Hindlimb muscle (tissue), 1 donor: ENCODE measurements at places on chromosomes 3 and 15.

- DNase-seq, result no peak
These were observed 99.5 kb downstream of the ATG7 start for GRCh38 chr3:11371747-11372146.

- DNase-seq, result no peak
These were observed 14.7 kb downstream of the EDEM1 start for GRCh38 chr3:5202222-5202621.

GRCh38 chr15:88897456-88898194 lies 2.3 kb upstream of the HAPLN3 start:
- DNase-seq, result peak; percentile 89

DNA sequence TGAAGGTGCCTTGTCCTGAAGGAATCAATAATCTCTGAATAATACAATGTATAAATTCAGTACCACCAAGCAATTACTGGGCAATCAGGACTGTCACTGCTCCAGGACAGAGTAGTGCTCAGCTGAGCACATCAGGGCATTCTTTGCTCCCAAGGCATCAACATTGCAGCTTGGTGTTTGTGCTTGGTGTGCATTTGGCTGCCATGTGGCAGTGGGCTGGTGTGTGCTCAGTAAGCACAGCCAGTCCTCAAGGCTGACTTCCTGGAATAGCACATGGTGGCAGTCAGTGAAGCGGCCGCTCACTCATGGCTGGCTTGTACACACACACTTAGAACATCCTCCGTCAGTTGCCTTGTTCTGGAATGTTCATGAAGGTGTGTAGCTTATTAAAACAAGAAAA lies 217.0 kb downstream of the EPHB1 start:
- no peak for DNase-seq

- DNase-seq, result no peak
These were observed 136.5 kb downstream of the MAP2K5 start for GRCh38 chr15:67678993-67679392.

- peak; percentile 82 for DNase-seq
These were observed at the start of gene ADPRH for GRCh38 chr3:119579366-119580066. Gene ADPRH, plus strand, starts transcription at chr3:119579492. Its CDS starts 2,678 bp downstream, at chr3:119582170.

DNA sequence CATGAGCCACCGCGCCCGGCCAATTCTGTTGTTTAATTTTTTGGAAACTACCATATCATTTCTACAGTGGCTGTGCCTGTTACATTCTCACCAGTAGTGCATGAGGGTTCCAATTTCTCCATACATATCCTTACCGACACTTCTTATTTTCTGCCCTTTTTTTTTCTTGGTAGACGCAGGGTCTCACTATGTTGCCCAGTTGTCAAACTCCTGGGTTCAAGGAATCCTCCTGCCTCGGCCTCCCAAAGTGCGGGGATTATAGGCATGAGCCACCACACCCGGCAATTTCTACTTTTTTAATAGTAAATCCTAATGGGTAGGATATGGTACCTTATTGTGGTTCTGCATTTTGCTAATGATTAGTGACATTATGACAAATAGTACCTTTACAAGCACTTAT lies 9.6 kb downstream of the AMIGO3 start:
- no peak for DNase-seq

DNA sequence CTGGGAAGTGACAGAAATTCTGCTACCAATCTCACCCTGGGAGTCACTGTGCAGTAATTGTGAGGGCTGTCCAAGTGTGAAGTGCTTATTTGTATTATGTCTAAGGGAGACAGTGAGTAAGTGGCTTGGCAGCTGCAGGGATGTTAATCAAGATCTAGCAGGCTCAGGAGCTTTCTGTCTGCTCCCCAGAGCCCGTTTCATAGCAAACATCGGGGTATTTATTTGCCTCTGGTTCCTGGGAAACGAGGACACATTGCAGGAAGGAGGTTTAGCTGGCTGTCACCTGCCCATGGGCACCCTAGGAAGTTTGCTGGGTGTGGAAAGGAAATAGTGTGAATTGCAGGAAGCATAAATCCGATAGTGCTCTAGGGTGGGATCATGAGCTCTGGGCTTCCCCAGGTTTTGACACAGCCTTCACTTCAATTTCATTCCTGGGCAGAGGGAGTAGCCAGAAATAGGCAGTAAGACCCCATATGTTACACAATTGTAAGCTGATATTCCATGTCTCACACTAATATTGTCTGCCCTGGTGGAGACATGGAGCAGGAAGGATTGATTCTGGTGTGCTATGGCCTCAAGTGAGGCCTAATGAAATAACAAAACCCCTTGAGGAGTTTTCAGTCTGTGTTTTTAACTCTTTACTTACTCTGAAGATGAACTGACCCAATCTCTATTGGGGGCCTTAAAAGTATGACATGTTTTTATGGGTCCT lies 74.1 kb upstream of the MITF start:
- no peak for DNase-seq

GRCh38 chr3:30766522-30766921 lies 127.9 kb downstream of the GADL1 start:
- DNase-seq, result no peak

GRCh38 chr3:42491881-42492507 lies 10.4 kb upstream of the VIPR1 start:
- no peak for DNase-seq

DNA sequence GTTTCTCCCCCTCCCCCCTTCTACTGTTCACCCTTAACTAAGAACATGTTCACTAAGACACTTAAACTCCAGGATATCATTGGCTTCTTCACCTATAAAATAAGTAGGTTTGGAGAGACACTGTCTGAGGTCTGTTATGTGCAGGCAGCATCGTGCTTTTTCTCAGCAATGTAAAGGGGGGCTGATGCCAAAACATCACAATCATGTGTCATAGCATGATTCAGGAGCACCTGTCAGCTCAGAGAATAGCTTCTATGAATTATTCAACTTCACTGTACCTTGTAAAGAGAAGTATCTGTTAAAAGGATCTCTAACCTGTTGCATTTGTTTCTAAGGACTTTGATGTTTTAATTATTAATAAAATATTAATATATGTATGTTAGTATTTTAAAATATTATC lies 211.4 kb upstream of the EPHA3 start:
- no peak for DNase-seq

DNA sequence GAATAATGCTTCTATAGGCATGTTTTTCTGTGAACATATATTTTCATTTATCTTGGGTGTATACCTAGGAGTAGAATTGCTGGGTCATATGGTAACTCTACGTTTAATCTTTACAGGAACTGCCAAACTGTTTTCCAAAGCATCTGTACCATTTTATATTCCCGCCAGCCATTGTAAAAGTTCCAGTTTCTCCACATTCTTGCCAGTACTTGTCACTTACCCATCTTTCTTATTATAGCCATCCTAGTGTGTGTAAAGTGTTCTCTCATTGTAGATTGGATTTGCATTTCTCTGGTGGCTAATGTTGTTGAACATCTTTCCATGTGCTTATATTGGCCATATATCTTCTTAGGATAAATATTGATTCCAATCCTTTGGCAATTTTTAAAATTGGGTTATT lies 31.2 kb upstream of the CFAP20DC start:
- no peak for DNase-seq

DNA sequence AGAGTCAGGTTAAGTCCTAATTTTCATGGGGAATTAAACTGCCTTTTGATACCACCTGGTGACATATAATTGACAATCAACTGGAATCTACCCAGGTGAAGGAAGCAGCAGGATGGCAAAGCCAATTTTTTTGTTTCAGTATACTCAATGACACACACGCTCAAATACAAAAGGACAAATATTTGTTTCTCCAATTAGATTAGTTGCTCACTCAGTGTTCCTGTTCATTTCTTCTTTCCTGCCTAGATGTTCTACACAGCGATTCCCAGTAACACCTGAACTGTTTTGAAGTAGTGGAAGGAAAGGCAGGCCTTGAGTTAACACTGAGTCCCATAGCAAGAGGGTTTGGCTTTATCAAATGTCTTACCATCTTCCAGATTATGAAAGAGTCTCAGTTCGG lies 157.5 kb downstream of the PDZRN3 start:
- no peak for DNase-seq

DNA sequence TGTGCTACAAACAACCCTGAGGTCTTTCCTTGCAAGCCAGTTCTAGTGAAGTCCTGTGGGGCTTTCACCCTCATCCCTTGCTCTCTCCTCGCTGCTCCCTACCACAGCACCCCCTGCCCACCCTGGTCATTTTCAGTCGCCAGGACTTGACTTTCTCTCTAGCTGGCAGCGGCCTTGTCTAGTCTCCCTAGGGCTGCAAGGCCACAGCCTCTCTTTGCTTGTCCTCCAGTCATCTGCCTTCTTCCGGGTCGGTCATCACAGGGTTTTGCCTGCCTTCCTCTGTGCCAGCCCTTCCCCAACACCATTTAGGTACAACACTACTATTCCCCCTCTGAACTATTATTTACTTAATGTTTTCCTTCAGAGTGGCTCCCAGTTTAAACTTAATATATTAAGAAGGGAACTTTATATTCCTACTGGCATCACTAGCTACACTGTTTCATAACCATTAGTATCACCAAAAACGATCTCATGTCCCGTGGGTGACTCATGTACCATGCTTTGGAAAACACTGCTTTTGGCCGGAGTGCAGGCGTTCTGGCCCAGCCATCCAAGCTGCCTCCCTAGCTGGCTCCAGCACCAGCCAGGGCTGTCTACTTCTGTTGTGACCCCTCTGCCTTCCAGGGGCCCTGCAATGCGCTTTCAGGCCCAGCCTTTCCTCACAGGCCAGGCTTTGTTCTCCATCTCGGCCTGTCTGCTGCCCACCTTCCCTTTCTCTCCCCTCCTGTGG lies 21.4 kb downstream of the FAH start:
- DNase-seq, result no peak

- no peak for DNase-seq
These were observed 135.6 kb downstream of the OPA1 start for GRCh38 chr3:193728429-193729087.

- DNase-seq, result no peak
These were observed 19.2 kb downstream of the AKAP13 start for GRCh38 chr15:85399627-85400026.

GRCh38 chr15:47674586-47675232 lies 42.6 kb upstream of the SEMA6D start:
- no peak for DNase-seq

GRCh38 chr15:66252685-66253417 lies 699 bp downstream of the MEGF11 start:
- DNase-seq, result no peak

- no peak for DNase-seq
These were observed 96.6 kb upstream of the WNT7A start for GRCh38 chr3:13976469-13976868.

- no peak for DNase-seq
These were observed 37.6 kb downstream of the OSTN start for GRCh38 chr3:191236646-191237045.

DNA sequence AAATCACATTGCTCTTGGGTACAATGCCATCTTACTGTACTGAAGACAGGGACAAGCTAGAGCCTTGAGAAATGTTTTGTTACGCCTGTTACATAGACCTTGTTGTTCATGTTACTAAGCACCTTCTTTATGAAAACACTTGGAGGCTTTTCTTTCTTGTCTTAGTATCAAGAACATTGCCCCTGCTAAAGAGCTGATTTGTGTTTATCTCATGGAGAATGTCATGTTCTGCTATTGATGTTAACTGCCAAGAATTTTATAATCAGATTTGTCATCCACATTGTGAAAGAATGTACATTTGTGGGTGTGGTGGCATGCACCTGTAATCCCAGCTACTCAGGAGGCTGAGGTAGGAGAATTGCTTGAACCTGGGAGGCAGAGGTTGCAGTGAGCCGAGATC lies 431.3 kb upstream of the MDFIC2 start:
- DNase-seq, result no peak

DNA sequence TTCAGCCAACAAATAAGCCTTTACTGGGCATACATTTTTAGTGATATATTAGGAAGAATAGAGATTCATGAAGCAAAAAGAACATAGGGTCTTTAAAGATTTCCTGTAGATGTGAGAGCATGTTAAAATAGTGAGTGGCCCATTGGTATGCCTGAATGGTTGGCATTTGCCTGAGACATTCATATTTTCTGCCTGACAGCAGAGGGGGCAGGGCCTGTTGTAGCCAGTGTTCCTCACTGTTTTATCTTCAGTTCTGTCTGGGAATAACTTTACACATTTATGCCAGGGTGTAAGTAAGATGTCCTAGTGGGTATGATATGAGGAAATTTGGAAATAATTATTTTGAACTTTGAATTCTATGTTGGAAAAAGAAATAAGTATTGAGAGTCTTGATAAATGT lies 704.7 kb upstream of the ARPP21 start:
- no peak for DNase-seq

DNA sequence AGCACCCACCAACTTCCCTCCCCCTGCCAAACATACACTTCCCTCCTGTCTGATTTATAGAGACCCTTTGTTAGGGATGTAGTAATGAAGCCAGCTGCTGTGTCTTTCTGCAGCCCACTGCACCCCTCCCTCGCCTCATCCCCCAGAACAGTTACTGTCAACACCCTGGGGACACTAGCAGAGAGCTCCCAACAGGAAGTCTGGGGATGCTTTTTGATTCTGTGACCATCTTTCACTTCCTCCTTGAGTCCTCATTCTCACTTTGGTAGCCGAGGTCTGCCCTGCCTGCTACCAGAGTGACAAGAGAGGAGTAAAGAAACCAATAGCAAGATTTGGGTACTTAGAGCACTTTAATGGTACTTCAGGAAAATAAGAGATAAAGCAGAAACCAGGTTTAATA lies 201.6 kb downstream of the SATB1 start:
- no peak for DNase-seq

GRCh38 chr15:26518885-26519284 lies 254.0 kb downstream of the GABRB3 start:
- no peak for DNase-seq

- DNase-seq, result no peak
These were observed 83.7 kb downstream of the PLXNA1 start for GRCh38 chr3:127066635-127067034.

- DNase-seq, result no peak
These were observed 153.1 kb upstream of the BFSP2 start for GRCh38 chr3:133246773-133247172.

DNA sequence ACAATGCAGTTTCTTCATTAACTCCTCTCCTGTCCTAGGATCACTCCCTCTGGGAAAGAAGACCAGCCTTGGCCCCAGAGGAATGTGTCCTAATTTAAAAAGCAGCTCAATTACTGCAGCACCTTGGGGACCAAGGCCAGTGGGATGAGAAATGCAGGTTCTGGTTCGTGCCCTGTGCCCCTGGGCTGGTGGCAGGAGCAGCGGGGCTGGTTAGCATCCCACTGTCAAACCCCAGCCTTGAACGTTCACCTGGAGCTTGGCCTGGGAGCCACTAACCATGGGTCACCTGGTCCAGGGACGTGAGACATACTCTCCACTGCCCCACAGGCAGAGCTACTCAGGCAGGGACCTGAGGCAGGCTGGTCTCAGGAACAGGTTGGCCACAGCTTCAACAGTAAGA lies 8.4 kb upstream of the RTP3 start:
- no peak for DNase-seq
